ENCODE measurements at places on chromosomes 16 and 17.
A peak's percentile ranks its signal among the peaks of the same experiment; 100 is the strongest.

GRCh38 chr16:55809851-55810250, 23.0 kb downstream of the CES1 start:
- DNase-seq: no peak

- DNase-seq: no peak
Observed at GRCh38 chr17:35342276-35342675, 31.1 kb downstream of the SLFN11 start.

- no peak for DNase-seq
Observed at GRCh38 chr17:80705988-80706387, 161.3 kb downstream of the RPTOR start.

- DNase-seq: no peak
Observed at GRCh38 chr17:77246110-77247047, 105.6 kb downstream of the SEC14L1 start.

GRCh38 chr16:6667393-6667792, 665.3 kb upstream of the RBFOX1 start:
- no peak for DNase-seq

GRCh38 chr17:61755078-61755477, 108.2 kb downstream of the BRIP1 start:
- DNase-seq: no peak

DNA sequence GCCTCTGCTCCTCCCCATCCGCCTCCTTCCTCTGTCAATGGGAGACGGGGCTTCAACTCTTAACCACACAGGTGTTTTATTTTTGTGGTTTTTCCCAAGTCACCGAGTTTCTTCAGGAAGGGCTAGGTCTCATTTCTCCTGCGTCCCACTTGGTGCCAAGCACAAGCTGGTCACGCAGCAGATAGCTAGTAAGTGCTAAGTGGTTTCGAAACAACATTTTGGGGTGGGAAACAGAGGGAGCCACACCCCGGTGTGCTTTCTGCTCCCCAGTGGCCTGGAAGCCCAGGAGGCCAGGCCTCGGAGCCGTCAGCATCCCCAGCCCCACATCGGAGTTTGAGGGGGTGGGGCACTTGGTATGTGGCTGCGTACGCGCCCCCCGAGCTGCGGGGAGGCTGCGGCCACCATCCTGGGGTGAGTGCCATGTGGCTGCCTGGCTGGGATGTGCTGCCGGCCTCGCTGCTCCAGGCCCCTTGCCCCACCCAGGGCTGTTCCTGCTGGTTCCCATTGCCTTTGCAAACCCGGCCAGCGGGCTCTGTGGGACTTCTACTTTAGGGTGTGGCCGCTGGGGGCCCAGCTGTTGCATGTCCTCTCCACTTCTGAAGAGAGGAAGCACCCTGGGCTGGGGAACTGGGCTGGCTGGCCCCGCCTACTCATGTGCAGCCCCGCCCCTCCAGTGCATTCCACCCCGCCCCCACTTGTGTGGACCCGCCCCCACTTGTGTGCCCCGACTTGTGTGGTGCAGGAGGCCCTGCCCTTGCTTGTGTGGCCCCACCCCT, 55.6 kb downstream of the BAIAP2 start:
- DNase-seq: peak; percentile 34

GRCh38 chr16:87409781-87410180, 17.6 kb downstream of the MAP1LC3B start:
- DNase-seq: no peak

GRCh38 chr16:17518441-17518840, 47.7 kb upstream of the XYLT1 start:
- DNase-seq: no peak

DNA sequence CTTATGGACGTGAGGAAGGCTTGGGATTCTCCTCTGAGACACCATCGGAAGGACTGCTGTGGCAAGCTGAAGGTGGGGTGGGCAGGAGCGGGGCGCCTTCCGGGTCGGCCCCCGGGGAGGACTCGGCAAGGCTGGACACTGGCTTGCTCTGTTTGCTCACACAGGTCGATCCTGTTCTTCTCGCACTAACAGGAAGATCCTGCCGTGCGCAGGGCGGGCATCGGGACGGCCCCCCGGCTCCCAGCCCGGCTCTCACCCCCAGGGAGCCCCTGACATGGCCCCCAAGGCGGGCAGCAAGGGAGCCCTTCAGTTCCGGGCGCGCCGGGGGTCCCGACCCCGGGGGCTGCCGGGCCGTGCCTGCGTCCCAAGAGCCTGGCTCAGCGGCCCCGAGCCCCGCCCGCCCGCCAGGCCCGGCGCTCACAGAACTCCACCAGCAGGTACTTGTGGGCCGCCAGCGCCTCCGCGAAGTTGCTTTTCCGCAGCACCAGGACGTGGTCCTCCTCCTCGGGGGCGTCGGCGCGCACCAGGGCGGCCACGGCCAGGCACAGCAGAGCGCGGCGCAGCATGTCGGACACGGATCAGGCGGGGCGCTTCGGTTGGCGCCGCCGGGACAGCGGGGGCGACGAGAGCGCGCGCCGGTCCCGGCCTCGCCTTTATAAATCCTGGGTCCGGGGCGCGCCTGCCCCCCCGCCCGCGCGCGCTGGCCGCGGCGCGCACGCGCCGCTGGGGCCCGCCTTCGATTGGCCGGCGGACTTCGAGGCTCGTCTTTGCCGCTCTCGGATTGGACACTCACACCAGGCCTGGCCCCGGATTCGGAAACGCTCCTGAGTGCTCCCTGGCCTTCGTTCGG, at the start of gene P4HB:
Gene P4HB (minus strand): TSS at position 630 of the 850 bp plus-strand sequence. CDS start 64 bp downstream, at position 566.
- DNase-seq: no peak

DNA sequence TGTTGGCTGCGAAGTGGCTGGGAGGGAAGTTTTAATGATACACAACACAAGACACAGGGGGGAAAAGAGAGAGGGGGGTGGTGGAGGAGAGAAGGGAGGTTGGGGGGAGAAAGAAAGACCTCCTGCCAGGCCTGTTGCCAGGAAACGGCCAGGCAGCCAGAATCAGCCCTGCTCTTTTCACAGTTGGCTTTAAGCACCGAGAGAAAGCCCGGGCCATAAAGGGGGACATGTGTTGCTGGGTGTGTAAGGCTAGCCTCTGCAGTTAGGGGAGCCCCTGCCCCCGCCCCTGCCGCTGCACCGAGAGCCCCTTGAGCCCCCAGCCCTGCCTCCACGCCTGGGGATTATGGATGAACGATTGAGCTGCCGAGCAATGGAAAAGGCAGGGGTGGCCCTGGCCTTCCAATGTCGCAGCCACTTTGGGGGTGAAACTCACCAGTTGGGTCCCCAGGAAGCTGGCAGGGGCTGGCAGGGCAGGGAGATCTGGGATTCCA, 13.9 kb upstream of the WNT3 start:
- DNase-seq: no peak

- DNase-seq: no peak
Observed at GRCh38 chr16:21937336-21937829, 15.8 kb upstream of the UQCRC2 start.
